ENCODE measurements at places on chromosomes 1 and 21.

DNA sequence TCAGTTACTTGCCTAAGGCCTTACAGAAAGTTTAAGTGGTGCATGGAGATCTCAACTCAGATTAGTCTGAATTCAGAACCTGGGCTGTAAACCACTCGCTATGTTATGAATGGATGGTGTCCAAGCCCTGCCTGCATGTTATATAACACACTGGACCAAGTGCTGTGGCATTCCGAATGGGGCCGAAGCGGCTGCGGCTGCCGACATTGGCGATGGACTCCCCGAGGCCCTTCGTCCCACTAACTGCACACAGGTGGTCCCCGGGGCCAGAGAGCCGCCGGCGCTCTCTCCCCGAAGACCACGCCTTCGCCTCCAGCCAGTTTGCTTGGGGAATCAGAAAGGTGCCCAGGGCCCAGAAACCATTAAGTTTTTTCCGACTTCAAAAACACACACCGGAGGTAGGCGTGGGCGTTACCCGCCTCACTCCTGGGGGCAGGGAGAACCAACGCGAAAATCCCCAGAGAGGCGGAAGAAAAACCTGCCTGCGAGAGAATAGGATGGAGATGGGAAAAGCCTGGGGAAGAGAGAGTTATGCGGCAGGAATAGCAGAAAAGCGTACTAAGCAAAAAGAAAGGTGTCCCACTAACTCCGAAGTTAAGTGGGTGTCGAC, 579 bp upstream of the TENT5C start:
- DNase-seq, result no peak

GRCh38 chr1:187226396-187226795, 397.6 kb downstream of the PLA2G4A start:
- no peak for DNase-seq

DNA sequence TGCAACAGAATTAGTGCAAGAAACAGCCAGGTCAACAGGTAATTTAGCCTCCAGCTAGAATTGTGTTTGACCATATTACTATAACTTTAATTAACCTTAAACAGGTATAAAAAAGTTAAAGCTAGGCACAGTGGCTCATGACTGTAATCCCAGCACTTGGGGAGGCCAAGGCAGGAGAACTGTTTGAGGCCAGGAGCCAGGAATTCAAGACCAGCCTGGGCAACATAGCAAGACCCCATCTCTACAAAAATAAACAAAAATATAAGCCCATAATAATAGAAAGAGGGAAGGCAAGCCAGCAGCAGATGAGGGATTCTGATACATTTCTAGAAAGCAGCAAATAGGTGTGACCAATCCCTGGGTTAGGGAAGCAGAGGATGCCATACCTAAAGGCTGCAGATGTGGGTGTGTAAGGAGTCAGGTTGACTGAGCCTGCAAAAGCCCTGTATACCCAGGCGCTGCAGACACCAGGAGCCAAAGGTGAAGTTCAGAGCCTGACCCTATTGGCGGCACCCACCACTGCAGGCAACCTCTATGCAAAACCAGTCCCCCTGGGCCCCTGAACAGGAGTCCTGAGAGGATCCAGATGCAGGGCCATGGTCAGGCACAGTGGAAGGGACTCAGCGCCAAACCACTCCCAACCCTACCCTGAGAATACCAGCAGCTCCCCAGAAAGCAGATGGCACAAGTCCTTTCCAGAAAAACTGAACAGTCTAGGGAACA, 19.3 kb upstream of the LSS start:
- DNase-seq, result no peak

- no peak for DNase-seq
Observed at GRCh38 chr1:176717066-176717750, 254.2 kb downstream of the PAPPA2 start.

- DNase-seq, result no peak
Observed at GRCh38 chr1:178961331-178961730, 64.4 kb upstream of the FAM20B start.

DNA sequence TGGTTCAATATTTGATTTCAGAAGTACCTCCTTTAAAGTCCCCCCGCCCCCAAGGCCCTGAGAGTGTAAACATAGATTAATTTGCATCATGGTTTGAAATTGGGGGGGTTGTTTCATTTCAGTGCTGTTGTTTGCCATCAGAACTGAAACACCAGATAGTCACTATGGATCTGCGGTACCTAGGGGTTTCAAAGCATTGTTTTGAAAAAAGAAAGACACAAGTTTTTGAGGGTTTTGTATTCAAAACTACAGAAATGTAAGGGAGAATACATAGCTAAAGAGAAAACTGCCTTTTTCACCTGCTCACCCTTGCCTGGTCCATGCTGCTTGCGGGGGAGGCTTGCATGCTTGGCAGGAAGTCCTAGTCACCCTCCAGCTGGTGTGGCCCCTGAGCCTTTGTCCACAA, 59.3 kb downstream of the ACP6 start:
- DNase-seq, result no peak

DNA sequence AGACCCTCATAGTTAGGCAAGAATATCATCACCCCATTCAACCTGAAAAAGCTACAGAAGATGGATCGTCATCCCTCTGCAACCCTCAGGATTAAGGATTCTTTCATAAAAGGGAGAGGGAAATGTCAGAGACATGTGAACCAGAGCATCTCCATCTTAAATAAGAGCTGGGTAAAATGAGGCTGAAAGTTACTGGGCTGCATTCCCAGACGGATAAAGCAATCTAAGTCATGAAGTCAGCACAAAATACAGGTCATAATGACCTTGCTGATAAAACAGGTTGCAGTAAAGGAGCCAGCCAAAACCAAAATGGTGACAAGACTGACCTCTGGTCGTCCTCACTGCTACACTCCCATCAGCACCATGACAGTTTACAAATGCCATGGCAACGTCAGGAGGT, 22.6 kb downstream of the PRDX6 start:
- DNase-seq, result no peak

DNA sequence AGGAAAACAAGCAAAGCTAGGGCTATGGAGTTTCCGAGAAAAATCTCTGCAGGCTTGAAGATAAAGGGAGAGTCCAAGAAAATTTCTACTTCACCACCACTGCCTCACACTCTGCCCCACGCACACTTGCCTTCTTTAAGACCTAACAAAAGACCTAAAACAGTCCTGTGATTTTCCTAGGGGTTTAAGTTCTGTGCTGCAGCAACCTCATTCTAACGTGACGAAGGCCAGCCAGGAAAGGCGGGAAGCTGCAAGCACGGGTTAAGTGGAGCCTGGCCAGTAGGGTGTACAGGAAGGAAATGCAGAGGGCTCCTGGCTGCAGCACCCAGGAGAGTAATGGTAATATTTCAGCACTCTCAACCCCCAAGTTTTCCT, 1.5 kb downstream of the SPATA6 start:
- peak; percentile 30 for DNase-seq

Data from skin of body (tissue), 3 donors.